ENCODE measurements at places on chromosomes 7 and 10.

DNA sequence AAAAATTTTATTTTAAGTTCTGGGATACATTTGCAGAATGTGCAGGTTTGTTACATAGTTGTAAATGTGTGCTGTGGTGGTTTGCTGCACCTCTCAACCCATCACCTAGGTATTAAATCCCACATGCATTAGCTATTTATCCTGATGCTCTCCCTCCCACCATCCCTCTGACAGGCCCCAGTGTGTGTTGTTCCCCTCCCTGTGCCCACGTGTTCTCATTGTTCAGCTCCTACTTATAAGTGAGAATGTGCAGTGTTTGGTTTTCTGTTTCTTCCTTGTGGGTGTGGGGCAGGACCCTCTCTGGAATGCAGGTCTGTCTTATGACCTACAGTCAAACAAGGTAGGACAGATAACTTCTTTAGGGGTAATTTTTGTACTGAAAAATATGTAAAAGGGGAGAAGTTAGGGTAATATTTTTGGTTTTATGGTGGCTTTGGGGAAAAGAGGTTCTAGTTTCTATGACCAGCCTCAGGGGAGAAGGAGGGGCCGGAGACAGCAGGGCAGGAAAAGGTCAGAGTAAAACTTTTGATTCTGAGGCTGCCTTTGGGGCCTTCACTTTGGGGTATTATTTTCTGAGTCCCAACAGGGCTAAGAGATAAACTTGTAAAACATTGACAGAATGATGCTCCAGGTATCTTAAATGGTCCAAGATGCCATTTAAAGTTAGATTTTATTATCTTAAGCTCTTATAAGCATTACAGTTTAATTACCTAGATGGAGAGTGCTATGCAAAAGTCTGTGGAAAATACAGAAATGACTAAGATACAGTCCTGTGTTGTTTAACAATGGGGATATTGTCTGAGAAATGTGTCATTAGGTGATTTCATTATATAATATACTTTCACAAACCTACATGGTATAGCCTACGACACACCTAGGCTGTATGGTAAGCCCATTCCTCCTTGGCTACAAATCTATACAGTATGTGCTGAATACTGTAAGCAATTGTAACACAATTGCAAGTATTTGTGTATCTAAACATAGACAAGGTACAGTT lies 354.8 kb downstream of the ABCA13 start:
- DNase-seq: no peak

GRCh38 chr10:91006752-91007346 lies 86.0 kb upstream of the ANKRD1 start:
- DNase-seq: no peak

DNA sequence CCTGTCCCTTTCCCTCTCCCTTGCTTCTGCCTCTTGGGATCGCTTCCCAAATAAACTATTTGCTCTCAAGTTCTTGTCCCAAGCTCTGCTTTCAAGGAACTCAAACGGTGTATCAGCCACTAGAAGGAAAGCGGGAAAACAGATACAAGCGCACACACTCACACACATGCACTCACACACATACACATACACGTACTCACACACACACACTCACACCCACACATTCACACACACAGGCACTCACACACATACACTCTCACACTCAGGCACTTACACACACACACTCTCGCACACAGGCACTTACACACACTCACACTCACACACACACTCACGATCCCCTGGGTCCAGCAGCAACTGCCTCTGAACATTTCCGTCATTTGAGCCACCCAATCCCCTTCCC lies 121.9 kb downstream of the RAB11FIP2 start:
- no peak for DNase-seq

- DNase-seq: no peak
These were observed 48.2 kb upstream of the CREB5 start for GRCh38 chr7:28364082-28364481.

DNA sequence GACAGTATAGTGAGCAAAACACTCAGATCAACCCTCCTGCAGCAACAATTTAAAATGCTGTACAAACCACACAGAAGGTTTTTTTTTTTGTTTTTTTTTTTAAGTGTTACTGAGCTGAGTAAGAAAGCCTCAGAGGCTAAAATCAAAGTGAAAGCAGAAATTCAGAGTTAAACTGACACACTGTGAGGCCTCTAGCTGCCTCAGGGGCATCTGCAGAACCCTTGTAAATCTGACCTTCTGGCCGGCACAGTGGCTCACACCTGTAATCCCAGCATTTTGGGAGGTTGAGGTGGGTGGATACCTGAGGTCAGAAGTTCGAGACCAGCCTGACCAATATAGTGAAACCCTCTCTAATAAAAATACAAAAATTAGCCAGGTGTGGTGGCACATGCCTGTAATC lies 7.4 kb upstream of the GNA12 start:
- no peak for DNase-seq

- no peak for DNase-seq
These were observed 21.3 kb upstream of the ST8SIA6 start for GRCh38 chr10:17475661-17476060.

DNA sequence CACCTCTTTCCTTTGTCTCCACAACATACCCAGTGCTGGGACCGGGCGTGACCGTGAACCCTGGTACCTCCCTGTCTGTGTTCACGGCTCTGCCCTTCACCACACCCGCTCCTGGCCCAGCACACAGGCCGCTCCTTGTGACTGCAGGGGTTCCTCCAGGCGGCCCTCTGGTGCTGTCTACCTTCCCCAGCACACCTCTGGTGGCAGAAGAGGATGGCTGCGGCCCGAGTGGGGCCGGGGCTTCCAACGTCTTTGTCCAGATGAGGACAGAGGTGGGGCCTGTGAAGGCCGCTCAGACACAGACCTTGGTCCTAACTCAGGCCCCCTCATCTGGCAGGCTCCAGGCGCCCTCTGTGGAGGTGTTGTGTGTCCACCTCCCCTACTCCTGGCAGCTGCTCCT lies 55.4 kb upstream of the SGMS1 start:
- no peak for DNase-seq

GRCh38 chr10:16699435-16700057 lies 117.7 kb downstream of the RSU1 start:
- DNase-seq: no peak
